Right renal pelvis (tissue), 4 donors: ENCODE measurements at places on chromosomes 1 and 21.

GRCh38 chr21:34526241-34526617 is 14.2 kb upstream of the KCNE1 start:
- DNase-seq: no peak

GRCh38 chr1:168497376-168497950 is 46.3 kb downstream of the XCL2 start:
- no peak for DNase-seq

- DNase-seq: no peak
These were observed 78.3 kb upstream of the KCNK2 start for GRCh38 chr1:215004121-215004827.

- no peak for DNase-seq
These were observed 58.6 kb upstream of the TNR start for GRCh38 chr1:175801979-175802378.

DNA sequence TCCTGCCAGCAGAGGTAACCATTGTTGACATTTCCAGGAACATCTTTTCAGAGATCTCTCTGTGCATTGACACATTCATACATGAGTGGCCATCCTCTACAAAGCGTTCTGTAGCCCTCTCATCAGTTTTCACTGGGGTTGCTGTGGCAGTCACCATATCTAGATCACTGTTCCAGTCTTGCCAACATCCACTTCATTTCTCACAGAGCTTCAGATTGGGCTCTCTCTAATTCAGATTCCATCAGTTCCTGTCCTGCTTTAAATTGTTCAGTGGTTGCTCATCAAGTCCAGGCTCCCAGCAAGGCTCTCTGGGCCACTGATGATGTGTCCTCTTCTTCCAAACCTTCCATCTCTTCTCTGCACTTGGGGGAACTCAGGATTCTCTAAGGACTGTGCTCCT is 173.7 kb downstream of the KCNJ6 start:
- no peak for DNase-seq

GRCh38 chr1:43134640-43135039 is 37.5 kb downstream of the EBNA1BP2 start:
- no peak for DNase-seq

DNA sequence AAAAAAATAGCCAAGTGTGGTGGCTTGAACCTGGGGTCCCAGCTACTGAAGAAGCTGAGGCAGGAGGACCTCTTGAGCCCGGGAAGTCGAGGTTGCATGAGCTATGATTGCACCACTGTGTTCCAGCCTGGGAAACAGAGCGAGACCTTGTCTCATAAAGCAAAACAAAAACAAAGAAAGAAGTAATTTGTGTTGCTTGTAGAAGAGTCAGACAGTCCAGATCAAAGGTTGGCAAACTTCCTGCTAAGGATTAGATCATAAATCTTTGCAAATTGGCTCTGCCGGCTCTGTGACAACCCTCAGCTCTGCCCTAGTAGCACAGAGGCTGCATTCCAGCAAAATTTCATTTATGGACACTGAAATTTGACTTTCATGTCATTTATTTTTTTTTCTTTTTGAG is 19.0 kb upstream of the MFN2 start:
- no peak for DNase-seq

DNA sequence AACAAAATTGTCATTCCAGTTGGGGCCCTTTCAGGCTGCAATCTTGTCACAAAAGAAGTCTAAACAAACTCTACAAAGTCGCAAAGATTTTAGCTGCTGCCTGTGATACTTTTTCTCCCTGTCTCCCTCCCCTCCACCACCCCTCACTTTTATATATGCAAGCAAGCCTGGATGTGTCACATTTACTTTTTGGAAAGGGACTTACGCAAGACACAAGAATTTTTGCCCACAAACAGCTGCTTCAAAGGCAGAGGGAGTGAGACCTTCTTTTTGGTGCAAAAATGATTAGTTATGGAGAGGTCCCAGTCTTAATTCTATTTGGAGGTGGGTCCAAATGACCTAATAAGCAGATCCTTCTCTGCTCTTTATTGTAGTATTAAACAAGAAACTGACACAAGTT is 22.9 kb upstream of the RALGPS2 start:
- no peak for DNase-seq

DNA sequence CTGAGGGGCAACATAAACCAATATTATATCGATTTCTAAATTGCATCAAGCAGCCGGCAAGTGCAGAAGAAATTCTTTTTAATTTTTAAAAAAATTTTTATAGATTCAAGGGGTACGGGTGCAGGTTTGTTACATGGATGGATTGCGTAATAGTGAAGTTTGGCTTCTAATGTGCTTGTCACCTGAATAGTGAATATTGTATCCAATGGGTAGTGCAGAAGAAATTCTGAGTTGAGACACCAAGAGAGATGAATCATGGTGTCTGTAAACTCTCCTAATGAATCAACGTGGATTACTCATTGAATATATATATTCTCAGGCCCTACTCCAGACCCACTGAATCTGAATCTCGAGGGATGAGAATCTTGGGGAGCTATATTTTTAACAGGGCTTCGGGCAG is 253.7 kb upstream of the FOXD3 start:
- no peak for DNase-seq

GRCh38 chr1:65147424-65148177 is 402 bp upstream of the AK4 start:
- no peak for DNase-seq

GRCh38 chr1:223707256-223708000 is 4.9 kb upstream of the CAPN2 start:
- DNase-seq: no peak

GRCh38 chr1:73821520-73821919 is 376.5 kb downstream of the LRRIQ3 start:
- DNase-seq: no peak

- DNase-seq: no peak
These were observed 46.1 kb downstream of the ADAMTS1 start for GRCh38 chr21:26798856-26799751.

GRCh38 chr1:33080373-33080772 is 580 bp upstream of the AZIN2 start:
- DNase-seq: no peak

DNA sequence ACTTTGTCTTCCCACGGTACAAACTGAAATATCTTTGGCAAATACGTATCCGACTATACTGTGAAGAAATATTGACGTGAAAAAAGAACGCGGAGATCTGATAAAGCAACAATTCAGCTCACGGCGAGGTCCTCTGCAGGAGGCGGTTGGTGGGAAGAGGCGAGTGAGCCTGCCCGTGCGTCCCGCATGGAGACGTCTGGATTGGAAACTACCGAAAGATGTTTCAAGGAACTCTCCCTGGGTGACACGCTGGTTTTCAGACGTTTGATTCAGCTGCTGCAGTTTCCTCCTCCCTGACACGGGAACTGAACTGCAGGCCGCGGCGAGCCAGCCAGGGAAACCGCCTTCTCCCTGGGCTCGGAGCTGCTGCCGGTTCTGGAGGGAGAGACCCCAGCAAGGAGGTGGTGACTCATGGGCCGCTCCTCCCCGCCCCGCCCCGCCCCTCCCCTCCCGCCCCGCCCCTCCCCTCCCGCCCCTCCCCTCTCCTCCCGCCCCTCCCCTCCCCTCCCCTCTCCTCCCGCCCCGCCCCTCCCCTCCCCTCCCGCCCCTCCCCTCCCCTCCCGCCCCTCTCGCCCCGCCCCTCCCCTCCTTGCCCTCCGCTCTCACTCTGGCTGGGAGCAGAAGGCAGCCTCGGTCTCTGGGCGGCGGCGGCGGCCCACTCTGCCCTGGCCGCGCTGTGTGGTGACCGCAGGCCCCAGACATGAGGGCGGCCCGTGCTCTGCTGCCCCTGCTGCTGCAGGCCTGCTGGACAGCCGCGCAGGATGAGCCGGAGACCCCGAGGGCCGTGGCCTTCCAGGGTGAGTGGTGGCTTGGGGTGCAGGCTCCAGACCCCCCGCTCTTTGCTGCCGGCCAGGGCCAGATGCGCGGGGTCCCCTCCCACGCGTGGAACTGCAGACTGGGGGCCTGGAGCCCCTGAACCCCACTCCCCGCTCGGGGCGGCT is at the start of gene COL6A1:
Gene COL6A1 (plus strand): TSS at position 620 of the 941 bp plus-strand sequence. CDS start 81 bp downstream, at position 701.
- DNase-seq: no peak

DNA sequence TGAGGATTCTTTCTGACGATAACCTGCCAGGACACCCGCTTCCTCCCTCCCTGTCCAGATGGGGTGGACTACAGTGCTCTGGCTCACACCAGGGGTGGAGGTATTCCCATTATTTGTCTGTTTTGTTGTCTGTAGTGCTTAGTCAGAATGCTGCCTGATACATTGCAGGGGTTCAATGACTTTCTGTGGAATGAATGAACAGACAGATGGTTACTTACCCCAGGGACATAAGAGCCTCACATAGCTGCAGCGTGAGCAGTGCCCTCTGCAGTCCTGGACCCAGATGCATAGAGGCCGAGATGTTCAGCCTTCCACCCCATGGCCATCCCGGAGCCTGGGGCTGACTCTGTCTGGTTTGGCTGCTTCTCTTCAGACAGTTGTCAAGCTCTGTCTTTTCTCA is 13.0 kb upstream of the F3 start:
- no peak for DNase-seq

DNA sequence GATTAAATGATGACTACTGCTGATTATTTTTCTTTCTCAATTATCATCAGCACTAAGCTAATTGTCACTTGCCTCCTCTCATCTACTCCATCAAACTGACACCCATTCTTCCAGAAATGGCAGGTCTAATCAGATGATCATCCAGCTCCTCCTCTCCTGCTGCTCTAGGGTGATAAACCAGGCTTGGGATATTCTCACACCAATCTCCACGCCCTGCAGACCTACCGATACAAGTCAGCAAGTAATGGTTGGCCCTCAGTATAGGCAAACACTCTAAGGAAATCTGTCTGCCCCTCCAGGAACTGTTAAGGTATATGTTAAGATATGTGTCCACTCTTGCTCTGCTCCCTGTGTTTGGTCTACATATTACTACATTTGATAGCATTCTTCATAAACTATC is 36.3 kb upstream of the C1orf21 start:
- no peak for DNase-seq

DNA sequence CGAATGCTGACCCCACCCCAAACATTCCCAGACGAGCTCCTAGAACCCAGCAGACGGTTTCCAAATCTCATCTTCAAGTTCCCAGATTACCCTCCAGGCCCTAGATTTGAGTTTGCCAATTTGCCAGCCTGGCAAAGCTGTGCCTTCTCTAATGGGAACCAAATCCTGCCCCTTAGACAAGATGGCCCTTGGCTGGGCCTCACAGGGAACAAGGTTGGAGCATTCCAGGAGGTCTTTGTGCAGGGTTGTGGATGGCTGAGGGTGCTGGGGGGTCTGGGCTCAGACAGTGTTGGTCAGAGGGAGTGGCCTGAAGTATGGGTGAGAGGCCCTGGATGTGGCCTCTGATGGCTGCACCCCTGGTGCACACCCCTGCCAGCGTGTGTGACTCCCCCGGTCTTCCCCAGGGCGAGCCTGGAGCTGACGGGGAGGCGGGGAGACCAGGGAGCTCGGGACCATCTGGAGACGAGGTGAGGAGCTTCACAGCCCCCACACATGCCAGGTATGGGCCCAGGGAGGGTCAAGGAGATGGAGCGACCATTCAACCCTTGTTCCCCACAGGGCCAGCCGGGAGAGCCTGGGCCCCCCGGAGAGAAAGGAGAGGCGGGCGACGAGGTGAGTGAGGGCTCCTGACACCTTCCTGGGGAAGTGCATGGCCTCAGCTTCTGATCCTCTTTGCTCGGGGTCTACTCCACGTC is 10.2 kb downstream of the COL6A1 start:
- no peak for DNase-seq

GRCh38 chr21:41478319-41479177 is 29.4 kb downstream of the TMPRSS2 start:
- DNase-seq: no peak

GRCh38 chr1:118618618-118619340 is 369.4 kb downstream of the TBX15 start:
- DNase-seq: no peak

DNA sequence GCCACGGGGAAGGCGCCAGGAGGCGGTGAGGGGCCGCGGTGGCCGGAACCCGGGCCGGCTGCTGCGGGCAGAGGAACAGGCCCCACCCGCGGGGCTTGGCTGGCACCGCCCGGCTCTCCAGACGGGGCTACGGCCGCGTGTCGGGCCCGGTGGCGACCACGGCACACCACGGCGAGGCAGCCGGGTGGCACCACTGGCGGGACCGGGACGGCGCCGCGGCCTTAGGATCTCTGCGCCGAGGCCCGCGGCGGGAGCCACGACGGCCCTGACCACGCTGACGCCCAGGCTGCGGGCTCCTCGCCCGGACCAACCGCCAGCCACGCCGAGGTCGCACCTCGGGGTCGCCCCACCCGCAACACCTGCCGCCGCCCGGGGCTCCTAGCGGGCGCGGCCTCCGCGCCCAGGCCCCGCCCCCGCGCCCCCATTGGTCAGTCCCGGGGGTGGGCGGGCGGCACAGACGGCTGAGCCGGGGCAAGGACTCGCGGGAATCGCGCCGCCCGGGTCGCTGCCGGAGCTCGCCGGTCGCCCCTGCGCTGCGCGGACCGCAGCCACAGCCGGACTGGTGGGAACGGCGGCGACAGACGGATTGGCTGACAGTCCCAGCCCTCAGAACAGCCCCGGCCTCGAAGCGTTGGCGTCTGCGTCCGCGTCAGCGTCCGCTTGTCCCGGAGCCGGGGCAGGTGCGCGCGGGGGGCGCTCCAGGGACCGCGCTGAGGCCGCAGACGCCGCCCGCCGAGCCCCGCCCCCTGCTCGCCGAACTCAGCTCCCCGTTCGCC is at the start of gene BMP8A:
Gene BMP8A (plus strand): TSS at position 491 of the 776 bp plus-strand sequence. CDS start 356 bp downstream, outside the sequence.
- no peak for DNase-seq

- DNase-seq: no peak
These were observed 106.7 kb downstream of the SCMH1 start for GRCh38 chr1:41135196-41135947.

- DNase-seq: no peak
These were observed 6.7 kb downstream of the PTTG1IP start for GRCh38 chr21:44866780-44867179.

- no peak for DNase-seq
These were observed 24.4 kb upstream of the TARBP1 start for GRCh38 chr1:234503193-234504050.

DNA sequence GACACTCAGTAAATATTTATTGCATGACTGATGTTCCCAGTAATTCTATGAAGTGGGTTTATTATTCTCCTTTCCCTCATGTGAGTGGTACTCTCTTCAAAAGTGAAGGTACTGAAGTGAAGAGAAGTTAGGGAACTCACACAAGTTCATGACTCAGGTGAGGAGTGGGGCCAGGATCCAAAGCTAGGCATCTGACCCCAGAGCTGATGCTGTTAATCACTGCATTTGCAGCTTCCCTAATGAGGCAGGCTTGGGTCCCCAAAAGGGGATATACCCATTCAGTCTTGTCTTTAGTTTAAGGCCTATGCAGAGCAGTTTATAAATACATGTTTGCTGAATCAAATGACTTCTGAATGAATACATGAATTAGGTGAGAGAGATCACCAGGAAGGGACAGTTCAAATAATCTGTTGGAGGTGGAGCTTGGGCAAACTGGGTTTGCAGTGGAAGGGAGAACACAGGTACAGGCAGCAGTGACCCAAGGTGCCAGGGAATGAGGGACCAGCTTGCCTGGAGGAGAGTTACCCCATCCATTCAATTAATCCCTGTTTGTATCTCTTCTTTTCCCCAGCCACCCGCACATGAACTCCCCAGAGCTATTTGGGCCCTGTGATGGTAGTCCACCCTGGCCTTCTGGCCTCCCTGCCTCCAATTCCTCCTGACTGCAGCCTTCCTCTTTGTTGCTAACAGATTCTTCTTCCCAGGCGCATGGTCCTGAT is 2.0 kb downstream of the CD58 start:
- no peak for DNase-seq
